ENCODE measurements at places on chromosomes 4 and X.

GRCh38 chr4:158778712-158779111 is 9.9 kb downstream of the FNIP2 start:
- DNase-seq, result no peak

DNA sequence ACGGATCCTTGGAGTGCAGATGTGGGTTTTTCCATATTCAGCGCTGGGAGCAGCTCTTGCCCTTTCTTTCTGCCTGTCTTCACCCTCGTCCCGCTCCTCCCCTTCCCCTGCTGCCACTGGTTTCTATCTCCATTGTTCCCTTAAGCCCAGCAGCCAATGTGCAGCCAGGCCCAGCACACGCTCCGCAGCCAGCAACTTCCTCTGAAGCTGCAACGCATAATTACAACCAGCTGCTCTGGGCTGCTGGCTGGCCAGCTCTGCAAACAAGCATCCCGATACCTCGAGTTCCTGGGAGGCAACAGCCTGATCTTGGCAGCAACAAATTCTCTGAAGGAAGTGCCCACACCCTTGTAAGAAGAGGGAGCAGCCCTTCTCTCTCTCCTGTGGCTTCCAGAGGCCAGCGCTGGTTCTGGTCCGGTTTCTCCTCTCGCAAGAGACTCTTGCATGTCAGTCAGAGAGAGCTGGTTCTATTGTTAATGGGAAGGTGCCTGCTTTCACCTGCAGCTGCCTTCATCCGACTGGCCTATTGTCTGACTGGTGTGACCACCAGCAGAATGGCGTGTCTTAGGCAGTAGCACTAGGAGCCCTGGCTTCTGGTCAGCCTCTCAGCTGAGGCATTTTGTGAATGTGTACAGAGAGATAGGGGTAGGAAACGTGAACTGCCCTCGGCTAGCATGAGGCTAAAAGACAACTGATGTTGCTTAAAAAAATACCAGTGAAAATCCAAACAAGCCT is 83.8 kb upstream of the MAML3 start:
- no peak for DNase-seq

DNA sequence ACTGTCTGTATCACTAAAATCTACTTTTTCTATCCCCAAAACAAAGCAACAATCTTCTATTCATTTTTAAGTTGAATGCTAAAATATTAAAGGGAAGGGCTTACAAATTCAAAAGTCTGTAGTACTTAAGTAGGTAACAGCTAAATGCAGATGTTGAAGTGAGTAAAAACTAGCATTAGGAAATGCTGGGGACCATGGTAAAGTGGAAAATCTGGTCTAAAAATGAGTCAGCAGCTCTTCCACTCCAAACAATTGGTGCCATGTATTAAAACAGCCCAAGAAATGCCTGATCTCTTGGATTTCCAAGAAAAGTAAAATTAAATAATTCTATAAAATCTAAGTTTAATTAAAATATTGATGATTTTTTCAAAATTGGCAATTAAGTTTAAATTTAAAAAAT is 73.3 kb upstream of the PPP3CA start:
- DNase-seq, result no peak

DNA sequence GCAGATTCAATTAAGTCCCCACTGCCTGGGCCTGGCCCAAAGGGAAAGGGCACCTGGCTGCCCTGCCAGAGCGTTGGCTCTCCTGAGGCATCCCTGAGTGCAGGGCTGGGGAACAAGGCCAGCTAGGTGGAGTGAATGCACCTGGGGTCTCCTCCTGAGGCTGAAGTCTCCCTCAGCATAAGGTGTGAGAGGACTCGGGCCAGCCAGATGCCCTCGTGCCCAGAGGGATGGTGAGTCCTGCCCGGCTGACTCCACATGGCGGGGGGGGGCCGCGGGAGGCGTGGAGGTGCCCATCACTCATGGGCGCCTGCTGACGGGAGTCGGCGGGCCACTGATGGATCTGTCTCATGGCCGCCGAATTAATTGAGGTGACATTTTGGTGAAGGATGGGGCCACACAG is 87.8 kb downstream of the GATB start:
- DNase-seq, result no peak

DNA sequence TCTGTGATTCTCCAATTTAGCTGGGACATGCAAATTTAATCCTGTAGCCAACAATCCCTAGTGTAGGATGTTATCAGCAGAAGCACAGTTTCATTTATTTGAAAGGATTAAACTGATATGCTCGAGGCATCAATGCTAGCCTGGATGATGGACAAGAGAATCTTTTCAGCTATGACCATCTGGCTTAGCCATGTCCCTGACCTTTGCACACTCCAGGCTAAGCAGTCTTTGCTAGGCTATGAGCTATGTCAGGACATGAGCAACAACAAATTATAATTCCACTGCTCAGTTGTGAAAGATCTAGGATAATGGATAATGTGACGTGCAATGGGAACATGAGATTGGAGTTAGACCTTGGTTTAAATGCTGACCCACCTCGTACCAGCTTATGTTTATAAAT is 32.0 kb downstream of the NPY1R start:
- no peak for DNase-seq

- no peak for DNase-seq
These were observed 49.7 kb upstream of the TMEM154 start for GRCh38 chr4:152729466-152729865.

DNA sequence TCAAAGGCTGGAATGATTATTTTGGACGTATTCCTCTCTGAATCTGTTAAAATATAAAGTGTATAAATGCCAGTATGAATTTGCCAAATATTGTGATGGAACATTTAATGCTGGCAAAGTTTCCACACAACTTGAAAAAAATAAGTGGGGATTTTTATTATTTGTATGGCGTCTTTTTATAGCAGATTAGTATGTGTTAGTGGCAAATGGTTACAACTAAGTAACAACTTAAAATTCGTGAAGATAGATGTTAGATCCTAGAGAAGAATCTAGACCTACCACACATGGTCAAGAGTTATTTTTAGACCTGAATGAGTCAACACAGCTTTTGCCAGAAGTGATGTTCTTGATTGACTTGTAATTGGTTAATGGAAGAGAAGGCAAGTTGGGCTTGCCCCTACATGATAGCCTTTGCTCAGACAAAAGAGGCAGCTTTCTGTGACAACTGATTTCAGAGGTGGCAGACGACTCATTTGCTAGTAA is 4.8 kb downstream of the CPE start:
- no peak for DNase-seq

- DNase-seq, result no peak
These were observed 328.8 kb upstream of the GATB start for GRCh38 chr4:152089584-152089983.

GRCh38 chr4:94262163-94263016 is 54.7 kb downstream of the SMARCAD1 start:
- DNase-seq, result no peak

DNA sequence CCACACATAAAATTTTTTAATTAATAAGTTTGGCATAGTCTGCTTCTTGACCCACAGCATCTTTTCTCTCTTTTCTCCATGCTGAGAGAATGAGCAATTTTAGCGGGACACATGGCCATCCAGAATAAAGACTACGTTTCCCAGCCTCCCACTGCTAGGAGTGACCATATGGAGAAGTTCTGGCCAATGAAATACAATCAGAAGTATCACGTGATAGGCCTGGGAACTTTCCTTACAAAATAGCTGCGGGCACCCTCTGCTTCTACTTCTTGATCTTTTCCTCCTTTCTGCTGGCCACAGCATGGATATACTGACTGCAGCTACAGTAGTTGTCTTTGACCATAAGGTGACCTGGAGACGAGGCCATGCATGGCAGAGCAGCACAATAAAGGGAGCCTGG is 348.0 kb downstream of the BCOR start:
- no peak for DNase-seq

DNA sequence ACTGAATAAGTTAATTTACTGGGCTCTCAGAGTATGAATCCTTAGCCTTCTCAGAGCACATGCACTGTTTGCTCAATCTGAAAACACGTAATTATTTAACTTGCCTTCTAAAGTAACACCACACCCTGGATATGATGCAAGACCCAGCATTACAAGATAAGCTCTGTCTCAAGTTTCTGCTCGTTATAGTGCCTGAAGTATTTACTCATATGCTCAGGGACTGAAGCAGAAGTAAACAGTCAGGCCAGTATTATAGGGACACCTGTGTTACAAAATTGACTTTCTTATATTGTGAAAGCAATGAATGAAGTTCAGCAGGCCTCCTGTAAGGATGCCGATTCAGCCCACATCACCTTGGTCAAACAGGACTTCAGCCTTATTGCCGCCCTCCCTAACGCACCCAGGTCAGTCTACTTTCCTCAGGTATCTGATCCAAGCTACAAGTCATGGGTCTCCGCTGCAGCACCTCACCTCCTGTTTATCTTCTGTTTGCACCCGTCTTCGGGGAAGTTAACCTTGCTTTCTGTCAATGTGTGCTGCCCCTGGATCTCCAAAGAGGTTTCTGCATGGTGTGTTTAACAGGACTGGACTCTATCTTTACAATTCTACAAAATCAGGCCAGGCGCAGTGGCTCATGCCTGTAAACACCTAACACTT is 42.8 kb upstream of the KLF3 start:
- no peak for DNase-seq

- no peak for DNase-seq
These were observed 534.8 kb upstream of the HTR2C start for GRCh38 chrX:114049063-114049462.

DNA sequence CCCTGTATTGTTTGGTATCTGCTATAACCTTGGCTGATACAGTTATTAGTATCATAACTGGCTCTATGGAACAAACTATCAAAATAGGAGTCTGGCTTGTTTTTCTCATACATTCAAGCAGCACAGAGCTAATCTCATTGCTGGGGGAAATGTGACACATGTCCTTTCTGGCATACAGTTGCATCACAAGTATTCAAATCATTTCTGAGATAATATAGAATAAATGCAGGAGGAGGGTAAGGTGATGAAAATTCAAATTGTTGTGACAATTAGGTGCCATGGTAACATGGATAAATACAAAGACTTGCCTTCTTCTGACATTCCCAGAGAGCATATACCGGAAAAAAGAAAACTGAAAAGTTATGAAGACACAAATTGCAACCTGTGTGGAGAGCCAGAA is 2706.8 kb downstream of the ARAP2 start:
- DNase-seq, result no peak

DNA sequence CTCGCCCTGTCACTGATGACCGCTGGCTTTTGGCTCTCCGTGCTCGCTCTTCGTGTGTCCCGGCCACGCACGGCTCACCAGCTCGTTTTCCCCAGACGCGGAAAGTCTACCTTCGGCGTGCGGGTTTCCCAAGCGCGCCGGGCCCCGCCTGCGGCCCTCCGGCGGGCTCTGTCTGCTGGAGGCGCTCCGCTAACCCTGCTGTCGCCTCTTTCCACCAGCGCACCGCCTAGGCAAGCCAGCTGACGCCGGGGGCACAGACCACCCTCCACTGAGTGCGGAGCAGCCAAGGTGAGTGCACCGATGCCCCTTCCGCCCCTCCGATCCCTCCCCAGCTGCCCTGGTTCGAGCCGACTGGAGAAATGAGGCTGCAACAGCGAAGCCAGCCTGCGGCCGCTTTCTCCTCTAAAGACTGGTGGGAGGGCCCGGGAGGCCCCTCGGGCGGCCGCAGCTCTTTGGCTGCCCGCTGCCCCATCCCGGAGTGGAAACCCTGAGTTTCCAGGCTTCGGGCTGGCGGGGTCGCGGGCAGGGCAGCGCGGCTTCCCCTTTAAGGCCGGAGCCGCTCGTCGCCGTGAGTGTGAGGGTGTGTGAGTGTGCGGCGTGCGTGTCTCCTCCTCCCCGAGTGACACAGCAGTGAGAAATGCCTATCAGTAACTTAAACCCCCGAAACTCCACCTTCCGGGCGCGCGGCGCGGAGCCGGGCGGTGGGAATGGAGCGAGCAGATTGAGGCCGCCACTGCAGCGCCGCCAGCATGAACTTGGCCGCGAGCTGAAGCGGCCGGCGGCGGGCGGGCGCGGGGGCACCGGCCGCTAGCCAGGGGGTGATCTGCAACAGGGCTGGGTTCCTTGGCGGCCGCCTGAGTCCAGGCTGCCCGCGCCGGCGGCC is at the start of gene MAMLD1:
MAMLD1 (plus strand) TSS at position 719 of the 883 bp plus-strand sequence. CDS start 82,200 bp downstream, outside the sequence.
- DNase-seq, result peak; percentile 48
